ENCODE measurements at places on chromosomes 12 and 14.

- no peak for DNase-seq
Observed at GRCh38 chr12:130251236-130251780, 86.4 kb upstream of the PIWIL1 start.

- no peak for DNase-seq
Observed at GRCh38 chr12:74647256-74647655, 109.6 kb downstream of the ATXN7L3B start.

- no peak for DNase-seq
Observed at GRCh38 chr12:57134949-57135348, 6.7 kb downstream of the LRP1 start.

GRCh38 chr14:75025082-75025481 is 22.4 kb downstream of the EIF2B2 start:
- no peak for DNase-seq

DNA sequence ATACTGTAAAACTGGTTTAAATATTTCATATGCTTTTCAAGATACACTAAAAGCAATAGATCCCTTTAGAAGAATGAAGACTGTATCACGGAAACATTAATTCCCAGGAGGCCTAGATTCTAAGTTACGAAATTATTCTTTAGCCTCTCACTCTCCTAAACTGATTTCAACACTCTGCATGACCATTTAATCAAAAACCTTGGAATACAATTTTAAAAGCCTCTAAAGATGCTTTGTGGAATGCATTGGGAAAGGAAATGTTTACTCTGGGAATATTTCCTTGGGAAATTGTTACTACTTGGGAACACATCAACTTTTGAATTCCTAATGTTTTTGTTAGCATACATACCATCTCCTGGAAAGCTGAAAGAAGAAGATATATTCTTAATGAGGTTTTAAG is 255.7 kb upstream of the FAR2 start:
- DNase-seq: no peak

DNA sequence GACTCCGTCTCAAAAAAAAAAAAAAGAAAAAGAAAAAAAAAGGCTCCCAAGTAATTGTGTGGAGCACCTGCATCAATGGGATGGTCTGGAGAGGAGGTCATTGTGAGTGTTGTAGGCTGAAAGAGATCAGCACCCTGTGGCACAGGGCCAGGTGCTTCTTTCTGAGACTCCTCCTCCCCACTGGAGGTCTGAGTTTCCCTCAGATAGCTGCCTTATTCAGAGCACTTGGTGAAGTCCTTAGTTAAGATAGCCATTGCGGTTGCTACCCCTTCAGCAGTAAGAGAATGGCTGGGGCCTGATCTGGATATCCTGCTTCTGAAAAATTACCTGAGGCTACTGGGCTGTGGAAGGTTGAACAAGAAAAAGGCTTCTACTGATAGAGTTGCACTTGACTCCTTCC is 69.8 kb downstream of the ANO6 start:
- DNase-seq: no peak

DNA sequence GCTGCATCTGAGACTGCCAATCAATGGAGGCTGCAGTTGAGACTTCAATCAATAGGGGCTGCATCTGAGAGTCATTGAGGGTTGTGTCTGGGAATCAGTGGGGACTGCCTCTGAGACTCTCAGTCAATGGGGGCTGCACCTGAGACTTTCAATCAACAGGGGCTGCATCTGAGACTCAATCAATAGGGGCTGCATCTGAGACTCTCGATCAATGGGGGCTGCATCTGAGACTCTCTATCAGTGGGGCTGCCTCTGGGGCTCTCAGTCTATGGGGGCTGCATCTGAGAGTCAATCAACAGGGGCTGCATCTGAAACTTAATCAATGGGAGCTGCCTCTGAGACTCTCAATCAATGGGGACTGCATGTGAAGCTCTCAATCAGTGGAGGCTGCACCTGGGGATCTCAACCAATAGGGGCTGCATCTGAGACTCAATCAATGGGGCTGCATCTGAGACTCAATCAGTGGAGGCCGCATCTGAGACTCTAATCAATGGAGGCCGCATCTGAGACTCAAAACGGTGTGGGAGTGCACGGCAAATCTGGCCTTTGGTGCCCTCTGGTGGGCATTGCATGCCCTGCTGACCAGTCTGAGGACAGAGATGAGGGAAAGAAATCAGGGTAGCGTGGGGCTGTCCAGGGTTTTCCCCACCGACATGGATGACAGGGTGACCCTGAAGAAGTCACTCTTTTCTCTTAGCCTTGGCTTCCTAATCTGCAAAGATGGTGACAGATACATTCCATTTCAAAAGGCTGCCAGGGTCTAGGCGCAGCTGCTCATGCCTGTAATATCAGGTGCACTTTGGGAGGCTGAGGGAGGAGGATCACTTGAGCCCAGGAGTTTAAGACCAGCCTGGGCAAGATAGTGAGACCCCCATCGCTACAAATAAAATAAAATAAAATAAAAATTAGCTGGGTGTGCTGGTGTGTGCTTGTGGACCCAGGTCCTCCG is 41.3 kb upstream of the EIF5 start:
- DNase-seq: peak; percentile 56

GRCh38 chr12:6541371-6542165 is 7.3 kb downstream of the GAPDH start:
- no peak for DNase-seq

DNA sequence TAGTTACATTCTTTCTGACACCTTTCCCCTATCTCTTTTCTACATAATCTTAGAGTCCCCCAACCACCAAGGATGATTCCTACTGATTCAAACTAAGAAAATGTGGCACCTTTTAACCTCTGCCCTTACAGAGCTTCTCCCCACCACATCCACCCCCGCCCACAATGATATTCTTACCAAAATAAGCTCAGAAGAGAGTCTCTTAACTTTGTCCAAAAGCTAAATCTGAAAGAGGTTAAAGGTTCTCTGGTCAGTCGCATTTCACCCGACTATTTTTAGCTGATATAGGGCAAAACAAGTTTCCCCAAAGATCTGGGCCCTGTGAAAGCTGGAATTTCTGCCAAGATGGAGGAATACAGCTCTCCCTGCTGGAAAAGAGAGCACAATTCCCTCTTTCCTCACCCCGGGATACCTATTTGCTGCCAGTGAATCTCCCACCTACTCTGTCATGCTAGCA is 128.6 kb downstream of the ZFP36L1 start:
- DNase-seq: no peak

DNA sequence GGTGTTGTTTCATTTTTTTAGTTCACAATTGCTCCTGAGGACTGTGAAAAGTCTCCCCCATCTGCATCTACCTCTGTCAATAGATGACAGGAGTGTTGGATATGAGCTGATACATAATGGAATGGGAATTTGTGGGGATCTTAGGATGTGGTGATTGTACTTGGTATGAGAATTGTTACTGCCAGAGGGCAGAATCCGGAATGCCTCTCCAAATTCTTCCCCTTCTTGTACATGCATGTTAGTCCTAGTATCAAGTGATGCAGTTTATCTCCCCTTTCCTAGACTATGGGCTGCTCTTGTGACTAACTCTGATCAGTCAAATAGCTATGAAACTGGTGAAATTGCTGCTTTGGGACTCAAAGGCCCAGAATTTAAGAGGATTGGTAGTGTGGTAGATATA is 24.8 kb upstream of the NOVA1 start:
- no peak for DNase-seq

- no peak for DNase-seq
Observed at GRCh38 chr12:94615260-94616181, 34.8 kb downstream of the TMCC3 start.

- no peak for DNase-seq
Observed at GRCh38 chr12:109033239-109034196, 12.7 kb upstream of the SVOP start.

- DNase-seq: no peak
Observed at GRCh38 chr14:94400422-94400841, 12.0 kb upstream of the SERPINA1 start.

DNA sequence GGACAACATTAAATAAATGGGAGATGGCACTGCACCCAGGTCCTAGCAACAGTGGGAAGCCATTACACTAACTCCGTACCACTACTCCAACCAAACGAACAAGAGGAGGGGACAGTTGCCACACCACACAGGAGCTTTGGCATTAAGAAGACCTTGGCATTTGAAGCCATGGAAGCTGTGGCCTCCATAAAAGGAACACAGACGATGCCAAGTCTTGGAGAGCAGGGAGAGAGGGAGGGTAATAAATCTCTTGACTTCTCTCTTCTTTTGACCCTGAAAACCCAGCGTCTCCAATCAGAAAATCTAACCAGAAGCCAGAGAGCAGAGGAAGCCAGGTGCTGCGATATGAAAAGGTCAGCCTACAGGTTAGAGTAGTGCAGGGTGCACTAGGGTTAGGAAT is 338.8 kb upstream of the TMEM132C start:
- no peak for DNase-seq

- DNase-seq: no peak
Observed at GRCh38 chr14:99250636-99251208, 21.3 kb downstream of the BCL11B start.

- DNase-seq: no peak
Observed at GRCh38 chr12:75833268-75833667, 198.3 kb downstream of the PHLDA1 start.

All from SHP77 (cell line).